NCI-H1417 (cell line): ENCODE measurements at places on chromosomes 2 and 18.

DNA sequence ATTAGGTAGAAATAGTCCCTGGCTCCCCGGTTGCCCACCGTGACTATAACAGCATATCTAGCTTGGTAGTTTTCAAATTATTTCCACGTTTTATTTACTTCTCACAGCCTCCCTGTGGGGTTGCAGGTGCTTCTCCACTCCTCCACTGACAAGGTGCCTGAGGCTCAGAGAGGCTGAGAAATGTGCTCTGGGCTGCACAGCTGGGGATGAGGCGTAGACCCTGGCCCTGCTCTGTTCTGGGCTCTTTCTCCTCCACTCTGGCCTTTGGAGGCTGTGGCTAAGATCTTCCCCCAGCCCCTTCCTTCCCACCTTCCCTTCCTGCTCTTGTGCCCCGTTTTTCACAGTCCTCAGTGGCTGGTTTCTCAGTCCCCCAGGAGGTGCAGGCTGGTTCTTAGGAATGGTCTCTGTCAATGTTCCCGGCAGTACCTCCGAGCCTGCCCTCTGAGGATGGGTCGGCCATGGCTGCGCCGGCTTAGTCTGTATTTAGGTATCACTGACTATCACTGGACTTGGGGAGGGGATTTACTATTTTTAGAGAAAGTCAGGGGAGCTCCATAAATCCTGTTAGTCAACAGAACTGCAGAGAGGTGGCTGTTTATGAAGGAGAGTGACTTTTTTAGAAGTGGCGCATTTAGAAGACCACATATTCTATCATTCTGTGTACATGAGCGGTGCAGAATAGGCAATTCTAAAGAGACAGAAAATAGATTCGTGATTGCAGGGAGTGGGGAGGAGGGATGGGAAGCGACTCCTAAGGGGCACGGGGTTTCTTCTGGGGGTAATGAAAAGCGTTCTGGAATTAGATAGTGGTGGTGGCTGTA lies 35.0 kb downstream of the HPCAL1 start:
- DNase-seq = no peak

DNA sequence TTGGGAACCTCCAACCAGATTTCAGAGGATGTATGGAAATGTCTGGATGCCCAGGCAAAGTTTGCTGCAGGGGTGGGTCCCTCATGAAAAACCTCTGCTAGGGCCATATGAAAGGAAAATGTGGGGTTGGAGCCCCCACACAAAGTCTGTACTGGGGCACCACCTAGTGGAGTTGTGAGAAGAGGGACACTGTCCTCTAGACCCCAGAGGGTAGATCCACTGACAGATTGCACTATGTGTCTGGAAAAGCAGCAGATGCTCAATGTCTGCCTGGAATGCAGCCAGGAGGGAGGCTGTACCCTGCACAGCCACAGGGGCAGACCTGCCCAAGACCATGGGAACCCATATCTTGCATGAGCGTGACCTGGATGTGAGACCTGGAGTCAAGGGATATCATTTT lies 573.7 kb upstream of the NXPH2 start:
- no peak for DNase-seq

DNA sequence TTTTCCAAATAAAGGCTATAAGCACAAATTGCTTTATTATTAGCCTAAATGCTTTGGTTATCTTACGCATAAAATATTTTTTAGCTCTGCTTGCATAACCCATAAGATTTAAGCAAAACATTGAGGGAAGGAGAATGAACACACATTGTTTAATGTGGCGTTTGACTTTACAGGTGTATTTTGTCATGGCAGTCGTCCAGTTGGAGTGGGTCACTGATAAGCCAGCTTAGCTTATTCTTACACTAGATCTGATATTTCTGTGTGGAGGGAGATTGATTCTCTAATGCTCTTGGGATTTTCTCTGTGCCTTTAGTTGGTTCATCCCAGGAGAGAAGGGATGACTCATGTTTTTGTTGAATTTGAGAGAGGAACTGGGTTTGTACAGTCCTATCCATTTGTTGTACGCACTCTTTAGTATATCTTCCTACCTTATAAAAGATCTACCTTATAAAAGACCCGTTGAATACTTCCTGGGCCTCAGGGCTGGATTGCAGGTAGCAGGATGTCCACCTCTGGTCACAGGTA lies 47.5 kb upstream of the ACYP2 start:
- no peak for DNase-seq

DNA sequence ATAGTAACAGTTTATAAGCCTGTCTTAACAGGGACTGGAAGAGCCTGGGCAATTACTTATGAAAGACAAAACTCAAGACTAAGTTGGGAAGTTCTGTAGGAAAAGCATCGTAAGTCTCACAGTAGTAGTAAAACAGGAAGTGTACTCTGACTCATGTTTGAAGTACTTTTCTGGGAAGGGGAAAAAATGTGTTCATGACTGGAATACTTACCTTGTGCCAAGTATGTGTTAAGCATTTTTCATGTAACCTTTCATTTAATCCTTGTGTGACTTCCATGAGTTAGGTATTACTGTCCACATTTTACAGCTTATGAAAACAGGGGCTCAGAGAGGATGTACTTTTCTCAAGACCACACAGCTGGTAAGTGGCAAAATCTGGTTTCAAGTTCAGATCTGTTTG lies 13.7 kb upstream of the SKOR2 start:
- DNase-seq = no peak

GRCh38 chr2:228474466-228474865 lies 293.0 kb upstream of the SPHKAP start:
- DNase-seq = no peak

DNA sequence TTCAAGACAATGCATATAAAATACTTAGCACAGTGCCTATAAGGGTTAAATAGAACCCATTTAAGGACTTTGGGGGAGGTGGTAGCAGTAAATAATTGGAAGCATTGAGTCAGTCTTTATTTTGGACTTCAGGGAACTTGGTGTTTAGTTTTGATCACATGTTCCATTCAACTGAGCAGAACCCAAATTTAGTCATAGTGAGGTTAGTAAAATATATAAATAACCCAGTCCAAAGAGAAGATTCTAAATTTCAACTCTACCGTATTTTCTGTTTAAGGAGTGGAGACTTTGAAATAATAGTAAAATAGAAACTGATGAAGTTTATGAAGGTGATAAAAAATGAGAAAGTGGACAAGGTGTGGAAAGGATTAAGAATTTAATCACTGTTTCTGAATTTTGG lies 19.7 kb downstream of the TWSG1 start:
- DNase-seq = no peak

DNA sequence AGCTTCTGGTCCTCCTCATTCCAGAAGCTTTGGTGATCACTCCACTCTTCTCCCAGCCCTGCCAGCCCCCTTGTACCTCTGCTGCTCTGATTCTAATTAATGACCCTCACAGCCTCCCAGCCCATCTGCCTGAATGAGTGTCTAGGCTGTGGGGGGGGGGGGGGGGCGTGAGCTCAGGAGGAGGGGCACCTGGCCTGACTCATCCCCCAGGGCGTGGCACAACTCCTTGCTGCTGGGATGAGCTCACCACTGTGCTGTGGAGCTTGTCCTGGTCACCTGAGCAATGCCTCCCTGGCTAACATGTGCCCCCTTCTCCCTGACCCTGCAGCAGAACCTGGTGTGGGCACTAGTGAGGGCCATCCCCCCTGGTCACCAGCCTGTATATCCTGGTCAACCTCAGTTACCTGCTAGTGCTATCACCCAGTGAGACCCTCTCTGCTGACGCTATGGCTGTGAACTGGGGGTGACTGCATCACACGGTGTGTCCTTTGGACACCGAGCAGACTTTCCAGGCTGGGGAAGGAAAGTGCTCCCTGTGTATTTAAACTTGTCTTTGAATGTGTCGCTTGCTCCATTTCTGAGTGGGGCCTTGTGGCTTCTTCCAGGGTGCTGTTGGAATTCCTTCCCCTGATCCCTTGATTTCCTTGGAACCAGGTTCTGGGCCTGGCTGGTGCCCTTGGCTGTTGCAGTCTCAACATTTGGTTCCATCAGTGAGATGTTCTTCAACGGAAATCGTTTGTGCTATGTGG lies 41.5 kb upstream of the PUM2 start:
- no peak for DNase-seq

GRCh38 chr2:33859811-33860461 lies 260.8 kb upstream of the FAM98A start:
- no peak for DNase-seq

DNA sequence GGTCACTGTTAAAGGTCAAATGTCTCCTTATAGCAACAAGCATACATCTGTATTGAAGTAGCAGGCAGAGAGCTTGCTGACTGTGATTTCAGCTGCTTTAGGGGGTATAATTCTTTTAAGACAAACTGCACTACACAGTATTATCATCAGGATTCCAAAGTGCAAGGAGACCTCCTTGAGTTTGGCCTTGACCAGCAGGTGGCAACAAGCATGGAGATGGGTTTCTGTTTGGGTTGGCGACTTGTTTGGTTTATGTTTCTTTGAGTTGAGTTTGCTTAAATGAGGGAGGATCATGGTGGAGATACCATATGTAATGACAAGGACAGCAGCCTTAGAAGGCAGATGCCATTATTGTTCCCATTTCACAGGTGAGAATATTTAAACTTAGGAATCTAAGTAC lies 681.0 kb upstream of the ID2 start:
- DNase-seq = no peak

DNA sequence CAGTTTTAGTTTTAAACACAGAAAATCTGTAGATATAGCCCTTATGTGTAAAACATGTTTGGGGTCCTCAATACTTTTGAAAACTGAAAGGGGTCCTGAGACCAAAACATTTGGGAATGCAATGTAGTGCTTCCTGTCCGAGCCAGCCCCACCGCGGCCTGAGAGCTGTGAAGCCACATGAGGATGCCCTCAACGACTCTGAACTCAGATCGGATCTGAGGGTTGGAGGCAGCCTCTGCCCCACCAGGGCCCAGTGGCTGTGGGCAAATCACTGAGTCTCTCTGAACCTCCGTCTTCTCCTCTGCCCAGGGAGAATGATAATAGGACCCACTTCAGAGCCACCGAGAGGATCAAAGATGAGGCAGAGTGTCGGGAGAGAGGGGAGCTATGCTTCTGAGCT lies 33.4 kb upstream of the HPCAL1 start:
- no peak for DNase-seq

- DNase-seq = no peak
Observed at GRCh38 chr2:186099826-186100225, 361.2 kb downstream of the FSIP2 start.

- DNase-seq = peak; percentile 33
Observed at GRCh38 chr2:12929758-12930157, 213.0 kb downstream of the TRIB2 start.

GRCh38 chr18:8771930-8772329 lies 66.6 kb downstream of the MTCL1 start:
- peak; percentile 27 for DNase-seq

- DNase-seq = no peak
Observed at GRCh38 chr2:9228088-9228751, 21.6 kb downstream of the ASAP2 start.

GRCh38 chr2:60867848-60868247 lies 13.5 kb upstream of the REL start:
- DNase-seq = no peak

DNA sequence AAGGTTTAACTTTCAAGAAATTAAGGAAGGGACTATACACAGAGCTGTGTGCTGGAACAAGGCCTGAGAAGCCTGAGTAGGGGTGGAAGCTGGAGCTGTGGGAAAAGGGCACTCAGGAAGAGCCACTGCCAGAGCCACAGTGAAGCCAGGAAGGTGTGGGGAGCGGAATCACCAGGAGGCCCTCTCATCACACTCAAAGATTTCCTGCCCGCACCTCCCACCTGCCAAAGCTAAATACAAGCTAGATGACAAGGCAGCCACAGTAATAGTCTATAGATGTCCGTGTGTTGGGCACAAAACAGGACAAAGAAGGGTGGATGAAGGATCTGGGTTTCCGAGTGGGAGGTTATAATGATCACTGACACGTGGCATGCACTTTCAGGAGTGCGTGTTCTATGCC lies 126.0 kb downstream of the ZNF532 start:
- DNase-seq = peak; percentile 47

DNA sequence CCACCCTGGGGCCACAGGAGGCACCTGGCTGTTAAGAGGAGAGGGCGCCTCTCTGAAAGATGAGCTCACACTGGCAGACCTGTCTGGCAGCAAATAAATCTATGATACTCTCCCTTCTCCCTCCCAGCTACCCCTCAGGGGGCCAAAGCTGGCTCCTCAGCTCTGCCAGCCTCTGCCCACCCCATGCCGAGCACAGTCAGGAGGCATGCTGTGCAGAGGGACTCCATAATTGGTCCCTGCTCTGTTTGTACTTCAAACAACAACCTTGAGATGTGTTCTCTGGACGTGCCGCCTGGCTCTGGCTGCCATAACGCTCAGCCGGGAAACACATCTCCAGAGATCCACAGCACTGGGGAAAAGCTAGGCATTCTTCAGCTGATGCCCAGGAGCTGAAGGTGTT lies 126.7 kb downstream of the GALNT14 start:
- peak; percentile 95 for DNase-seq

- peak; percentile 42 for DNase-seq
Observed at GRCh38 chr2:73284296-73285158, at the start of gene FBXO41. TSS of gene FBXO41 (minus strand) at chr2:73284478. CDS start at chr2:73269630, 14,848 bp downstream.

GRCh38 chr2:15756011-15756550 lies 164.4 kb downstream of the DDX1 start:
- no peak for DNase-seq

DNA sequence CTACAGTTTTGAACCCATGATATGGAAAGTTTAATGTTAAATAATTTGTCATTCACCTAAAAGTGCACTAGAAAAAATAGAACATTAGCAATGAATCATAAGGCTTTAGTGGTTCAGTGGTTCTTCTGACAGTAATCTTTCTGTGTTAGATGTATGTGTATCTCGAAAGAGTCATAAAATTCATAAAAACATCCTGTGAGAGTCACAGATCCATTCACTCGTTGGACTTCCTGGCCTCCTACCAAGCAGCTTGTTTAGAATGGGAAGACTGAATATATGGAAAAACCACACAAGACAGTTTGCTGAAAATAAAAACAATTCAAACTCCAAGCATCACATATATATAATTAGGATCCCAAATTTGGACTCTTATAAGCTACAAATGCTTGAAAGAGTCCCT lies 34.8 kb downstream of the ADNP2 start:
- no peak for DNase-seq

GRCh38 chr2:202762556-202762955 lies 109.0 kb downstream of the ICA1L start:
- no peak for DNase-seq

DNA sequence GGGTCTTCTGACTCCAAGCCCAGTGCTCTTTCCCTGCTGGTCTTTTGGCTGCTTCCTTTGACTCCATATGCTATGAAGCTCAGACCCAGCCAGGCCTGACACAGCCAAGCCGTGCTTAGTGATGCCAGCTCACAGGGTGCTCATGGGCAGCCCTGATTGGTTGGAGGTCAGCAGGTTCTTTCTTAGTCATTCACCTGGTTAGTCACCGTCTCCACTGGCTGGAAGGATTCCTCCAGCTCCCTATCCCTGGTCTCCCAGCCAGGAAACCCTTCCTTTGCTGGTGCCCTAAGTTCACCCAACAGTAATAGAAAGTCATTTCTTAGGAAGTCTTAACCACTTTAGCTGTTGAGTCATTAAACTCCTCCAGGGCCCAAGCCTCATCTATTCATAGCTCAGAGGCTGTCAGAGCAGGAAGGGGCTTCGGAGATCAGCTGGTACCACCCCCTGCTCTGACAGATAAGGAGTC lies 3.9 kb downstream of the KCNK3 start:
- DNase-seq = no peak
